ENCODE measurements at places on chromosomes 11 and 22.
A peak's percentile ranks its signal among the peaks of the same experiment; 100 is the strongest.

GRCh38 chr11:118889797-118890196 lies 6.1 kb downstream of the CXCR5 start:
- no peak for DNase-seq

GRCh38 chr11:71091506-71092265 lies 160.7 kb downstream of the SHANK2 start:
- no peak for DNase-seq

- no peak for DNase-seq
These were observed 733.5 kb upstream of the CCDC90B start for GRCh38 chr11:84019571-84020194.

GRCh38 chr11:86174101-86175046 lies 70.2 kb upstream of the EED start:
- DNase-seq: no peak

GRCh38 chr22:32850591-32851517 lies 49.3 kb downstream of the TIMP3 start:
- peak; percentile 47 for DNase-seq

GRCh38 chr11:131815590-131815989 lies 445.2 kb downstream of the NTM start:
- no peak for DNase-seq

GRCh38 chr11:134372536-134372935 lies 39.5 kb downstream of the B3GAT1 start:
- DNase-seq: no peak

Measured in hypothalamus (tissue), 51 donors.